ENCODE measurements at places on chromosomes 1 and 21.

DNA sequence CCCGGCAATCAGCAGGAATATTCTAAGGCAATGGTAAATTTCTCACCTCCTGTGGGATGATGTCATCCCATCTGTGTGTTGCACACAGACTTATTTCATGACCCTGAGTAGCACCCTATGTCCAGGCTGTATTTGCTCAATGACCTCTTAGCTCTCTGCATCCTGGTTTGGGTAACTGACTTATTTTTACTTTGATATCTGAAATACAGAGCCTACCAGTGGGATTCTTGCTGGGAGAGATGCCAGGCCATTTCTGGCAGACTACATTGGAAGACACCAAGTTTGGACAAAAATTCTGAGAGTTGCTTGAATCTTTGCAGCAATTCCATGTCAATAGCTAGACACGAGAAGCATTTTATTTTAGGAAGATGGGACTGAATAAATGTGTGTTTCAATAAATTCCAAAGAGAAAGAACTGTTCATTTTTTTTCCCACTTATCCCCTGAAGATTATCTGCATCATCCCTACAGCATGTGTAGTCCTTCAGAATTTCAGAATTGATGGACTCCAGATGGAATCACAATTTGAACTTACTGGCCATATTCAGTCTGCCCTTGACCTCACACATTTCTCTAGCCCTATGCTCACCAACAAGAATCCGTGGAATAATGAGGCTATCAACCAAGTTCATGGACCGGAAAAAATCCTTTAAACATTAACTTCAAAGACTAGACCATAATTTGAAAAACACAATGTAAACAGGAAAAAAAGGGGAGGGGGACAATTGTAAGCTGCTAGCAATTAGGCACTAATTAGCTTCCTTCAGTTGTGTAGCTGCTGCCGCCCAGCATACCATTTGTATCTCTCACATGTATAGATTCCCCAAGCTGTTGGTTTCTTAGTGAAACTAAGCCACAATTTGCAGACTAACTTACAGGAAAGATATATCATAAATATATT is 226.5 kb downstream of the HMCN1 start:
- no peak for DNase-seq

DNA sequence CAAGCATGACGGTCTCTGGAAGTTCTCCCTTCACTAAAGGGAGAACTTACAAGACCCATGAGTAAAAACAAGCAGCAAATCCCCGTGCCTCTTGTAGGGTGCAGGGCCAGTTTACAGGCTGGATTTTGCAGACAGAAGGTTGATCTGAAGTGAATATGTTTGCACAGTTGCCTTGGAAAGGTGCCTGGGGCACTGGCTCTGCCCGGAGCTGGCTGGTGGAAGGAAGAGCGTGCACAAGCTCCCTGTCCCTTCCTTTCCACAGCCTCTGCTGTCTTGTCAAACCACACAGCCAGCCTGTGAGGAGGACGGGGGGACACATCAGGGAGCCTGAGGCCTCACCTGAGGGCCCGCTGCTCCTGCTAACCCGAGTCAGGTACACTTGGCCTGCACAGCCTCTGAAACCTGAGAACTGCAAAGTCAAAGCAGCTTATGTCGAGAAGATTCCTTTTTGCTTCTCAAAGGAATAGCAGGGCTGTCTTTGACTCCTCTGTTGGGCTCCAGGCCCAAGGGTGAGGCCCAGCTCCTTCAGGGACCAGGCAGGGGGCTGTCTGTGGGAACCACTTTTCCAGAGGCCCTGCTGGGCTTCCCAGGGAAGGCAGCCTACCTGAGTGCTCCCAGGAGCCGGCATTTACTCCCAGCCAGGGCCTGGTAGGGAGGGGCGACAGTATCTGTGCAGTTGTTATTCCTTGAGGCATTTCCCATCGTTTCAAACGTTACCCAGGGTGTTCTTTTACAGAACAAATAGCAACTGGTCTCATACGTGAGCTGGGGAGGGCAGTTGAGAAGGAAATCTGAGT is 251.5 kb downstream of the SIPA1L2 start:
- DNase-seq: no peak

DNA sequence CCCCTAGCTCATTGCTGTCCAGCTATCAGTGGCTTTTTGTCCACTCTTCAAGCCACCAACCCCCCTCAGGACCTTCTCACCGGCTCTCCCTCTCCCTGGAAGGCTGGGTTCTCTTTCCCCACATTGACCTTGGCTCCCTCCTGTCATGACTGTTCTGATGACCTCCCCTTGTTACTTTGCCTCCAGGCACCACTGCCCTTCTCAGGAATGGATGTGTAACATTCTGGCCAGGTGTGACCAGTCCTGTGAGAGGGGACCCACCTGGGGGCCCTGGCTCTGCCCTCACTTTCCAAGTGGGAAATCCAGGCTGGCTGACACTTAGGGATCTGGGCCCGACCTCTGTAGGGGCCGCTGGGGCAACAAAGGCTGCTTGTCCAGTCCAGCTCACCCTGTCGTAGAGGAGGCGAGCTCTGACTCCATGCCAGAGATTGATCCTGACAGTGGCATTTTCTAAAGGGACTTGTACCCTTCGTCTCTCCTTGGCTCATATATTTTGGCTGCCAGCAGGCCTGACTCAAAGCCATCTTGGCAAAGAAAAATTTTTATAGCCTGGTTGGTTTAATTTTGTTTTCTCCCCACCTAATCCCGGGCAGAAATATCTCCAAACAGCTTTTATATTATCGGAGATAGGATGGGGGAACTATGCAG is 37.9 kb upstream of the USP24 start:
- DNase-seq: no peak

DNA sequence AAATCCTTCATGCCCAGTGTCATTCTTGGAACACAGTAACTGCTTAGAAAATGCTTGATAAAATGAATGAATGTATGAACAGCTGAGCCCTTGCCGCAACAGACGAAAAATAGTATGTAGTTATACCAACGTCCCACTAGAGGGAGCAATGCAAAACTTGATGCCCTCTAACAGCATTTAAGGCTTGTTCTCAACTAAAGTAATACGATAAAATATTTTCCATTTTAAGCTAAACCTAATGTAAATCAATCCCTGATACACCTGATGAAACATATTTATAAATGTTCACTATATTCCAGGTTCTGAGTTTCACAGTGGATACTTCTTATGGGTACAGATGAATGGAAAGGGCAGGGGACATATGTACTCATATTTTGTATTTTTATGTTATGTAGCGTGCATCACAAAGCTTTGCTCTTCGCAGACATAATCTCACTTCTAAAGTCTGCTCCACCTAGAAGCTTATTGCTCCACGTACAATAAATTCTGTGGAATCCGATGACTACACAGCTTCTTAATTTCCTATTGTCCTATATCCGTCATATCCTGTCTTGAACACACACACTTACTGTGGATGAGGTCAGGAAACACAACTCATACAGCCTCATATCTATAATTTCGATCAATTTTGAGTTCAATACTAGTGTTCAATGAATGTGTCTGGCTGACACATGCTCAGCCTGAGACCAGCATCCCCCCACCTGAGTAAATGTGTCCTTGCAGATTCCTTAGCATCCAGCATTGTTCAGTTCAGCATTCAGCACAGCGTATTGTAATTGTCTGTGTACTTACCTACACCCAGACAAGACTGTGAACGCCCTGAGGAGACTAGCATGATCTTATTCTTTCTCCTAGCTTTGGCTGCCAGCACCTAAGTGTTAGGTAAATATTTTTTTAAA is 4.4 kb upstream of the UTP25 start:
- peak; percentile 61 for DNase-seq

DNA sequence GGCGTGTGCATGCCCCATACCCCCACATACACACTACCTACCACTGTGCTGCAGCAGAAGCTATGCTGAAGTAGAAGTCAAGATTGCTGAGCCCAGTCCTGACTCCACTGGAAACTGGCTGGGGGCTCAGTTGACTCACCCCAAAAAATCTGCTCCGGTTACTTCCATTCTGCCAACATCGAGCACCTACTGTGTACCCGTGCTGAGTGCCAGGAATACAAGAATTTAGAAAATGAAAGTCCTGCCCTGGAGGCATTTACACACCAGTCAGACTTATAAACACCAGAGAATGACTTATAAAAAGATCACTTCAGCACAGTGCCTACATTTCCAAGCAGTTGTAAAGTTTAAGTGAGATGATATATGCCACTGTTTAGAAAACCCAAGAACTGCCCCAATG is 99.1 kb downstream of the NMNAT2 start:
- DNase-seq: no peak

DNA sequence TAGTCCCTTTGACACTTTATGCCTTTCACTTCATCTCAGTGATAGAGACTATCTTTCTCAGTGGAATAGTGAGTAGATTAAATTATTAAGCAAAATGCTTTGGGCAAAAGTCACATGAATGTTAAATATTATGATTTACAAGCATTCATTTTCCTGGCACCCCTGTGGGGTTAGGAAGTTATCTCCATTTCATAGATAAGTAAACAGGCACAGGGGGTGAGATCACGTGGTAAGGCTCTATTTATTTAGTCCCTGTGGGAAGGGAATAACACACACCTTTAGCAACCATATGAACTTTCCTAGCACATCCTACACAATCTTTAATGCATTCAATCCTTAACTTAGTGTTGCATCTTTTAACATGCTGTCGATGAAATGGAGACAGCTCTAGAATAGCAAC is 12.3 kb downstream of the PSMB2 start:
- DNase-seq: no peak

DNA sequence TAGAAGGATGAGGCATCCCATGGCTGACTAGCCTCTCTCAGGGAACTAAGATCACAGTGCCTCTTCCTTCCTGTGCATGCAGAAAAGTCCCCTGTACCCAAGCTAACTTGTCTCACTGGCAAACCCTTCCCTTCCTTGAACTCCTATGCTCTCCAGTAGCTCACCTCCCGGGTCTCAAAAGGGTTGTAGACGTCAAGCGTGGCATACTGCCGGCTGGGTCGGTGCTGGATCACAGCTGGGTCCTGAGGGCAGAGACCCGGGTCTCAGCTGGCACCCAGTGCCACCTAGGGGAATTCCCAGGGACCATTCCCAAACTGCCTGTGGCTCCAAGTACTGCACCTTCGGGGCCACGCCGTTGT is 688 bp downstream of the SCAMP3 start:
- no peak for DNase-seq

DNA sequence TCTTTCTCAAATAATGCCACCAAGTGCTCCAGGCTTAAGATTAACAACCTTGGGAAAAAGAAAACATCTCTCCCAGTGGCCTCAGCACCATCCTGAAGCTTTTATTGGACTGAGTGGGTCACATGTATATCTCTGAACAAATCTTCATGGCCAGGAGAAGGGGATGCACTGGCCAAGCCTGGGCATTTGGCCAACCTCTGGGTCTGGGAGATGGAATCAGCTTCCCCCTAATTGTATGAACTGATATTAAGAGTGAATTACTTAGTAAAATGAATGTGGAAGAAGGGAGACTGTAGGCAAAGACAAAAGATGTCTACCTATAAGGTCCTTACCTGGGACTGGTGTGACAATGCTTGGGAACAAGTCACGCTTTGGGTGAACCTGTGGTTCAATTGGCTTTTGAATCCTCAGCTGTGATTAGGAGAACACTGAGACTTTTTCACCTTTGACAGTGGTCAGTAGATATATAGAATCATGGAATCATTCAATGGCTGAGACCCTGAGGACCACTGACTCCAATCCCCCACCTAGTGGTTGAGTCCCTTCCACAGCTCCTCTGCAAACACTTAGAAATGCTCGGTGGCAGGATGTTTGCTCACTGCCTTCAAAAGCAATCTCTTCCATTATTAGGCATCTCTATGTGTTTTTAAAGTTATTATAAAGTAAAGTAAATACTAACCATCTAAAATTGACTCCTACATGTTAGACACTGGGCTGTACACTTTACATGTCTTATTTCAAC is 102.6 kb upstream of the ATP1A1 start:
- no peak for DNase-seq

All from CD4-positive, alpha-beta T cell treated with Interleukin-15 for 4 hours (primary cell).